PC-3 (cell line): ENCODE measurements at places on chromosomes 16 and 17.
A peak's percentile ranks its signal among the peaks of the same experiment; 100 is the strongest.

GRCh38 chr17:79706931-79707850 is 23.6 kb upstream of the ENPP7 start:
- no peak for DNase-seq

- DNase-seq = peak; percentile 53
Observed at GRCh38 chr17:74730491-74731346, 6.3 kb upstream of the RAB37 start.

- DNase-seq = no peak
Observed at GRCh38 chr16:5022521-5022920, 11.2 kb downstream of the NAGPA start.

- DNase-seq = no peak
Observed at GRCh38 chr16:58110571-58111301, 18.4 kb downstream of the CFAP20 start.

DNA sequence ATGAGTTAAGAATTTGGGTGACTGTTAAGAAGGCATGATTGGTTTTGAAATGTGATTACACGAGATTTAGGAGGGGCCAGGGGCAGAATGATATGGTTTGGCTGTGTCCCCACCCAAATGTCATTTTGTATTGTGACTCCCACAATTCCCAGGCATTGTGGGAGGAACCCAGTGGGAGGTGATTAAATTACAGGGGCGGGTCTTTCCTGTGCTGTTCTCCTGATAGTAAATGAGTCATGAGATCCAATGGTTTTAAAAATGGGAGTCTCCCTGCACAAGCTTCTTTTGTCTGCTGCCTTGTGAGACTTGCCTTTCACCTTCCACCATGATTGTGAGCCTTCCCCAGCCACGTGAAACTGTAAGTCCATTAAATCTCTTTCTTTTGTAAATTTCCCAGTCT is 34.6 kb downstream of the TMEM100 start:
- DNase-seq = no peak

GRCh38 chr17:68542698-68543463 is 30.7 kb downstream of the PRKAR1A start:
- peak; percentile 99 for DNase-seq

GRCh38 chr16:56732366-56732765 is 2.4 kb downstream of the NUP93 start:
- no peak for DNase-seq

- peak; percentile 40 for DNase-seq
Observed at GRCh38 chr17:41678907-41679739, 9.6 kb upstream of the EIF1 start.

DNA sequence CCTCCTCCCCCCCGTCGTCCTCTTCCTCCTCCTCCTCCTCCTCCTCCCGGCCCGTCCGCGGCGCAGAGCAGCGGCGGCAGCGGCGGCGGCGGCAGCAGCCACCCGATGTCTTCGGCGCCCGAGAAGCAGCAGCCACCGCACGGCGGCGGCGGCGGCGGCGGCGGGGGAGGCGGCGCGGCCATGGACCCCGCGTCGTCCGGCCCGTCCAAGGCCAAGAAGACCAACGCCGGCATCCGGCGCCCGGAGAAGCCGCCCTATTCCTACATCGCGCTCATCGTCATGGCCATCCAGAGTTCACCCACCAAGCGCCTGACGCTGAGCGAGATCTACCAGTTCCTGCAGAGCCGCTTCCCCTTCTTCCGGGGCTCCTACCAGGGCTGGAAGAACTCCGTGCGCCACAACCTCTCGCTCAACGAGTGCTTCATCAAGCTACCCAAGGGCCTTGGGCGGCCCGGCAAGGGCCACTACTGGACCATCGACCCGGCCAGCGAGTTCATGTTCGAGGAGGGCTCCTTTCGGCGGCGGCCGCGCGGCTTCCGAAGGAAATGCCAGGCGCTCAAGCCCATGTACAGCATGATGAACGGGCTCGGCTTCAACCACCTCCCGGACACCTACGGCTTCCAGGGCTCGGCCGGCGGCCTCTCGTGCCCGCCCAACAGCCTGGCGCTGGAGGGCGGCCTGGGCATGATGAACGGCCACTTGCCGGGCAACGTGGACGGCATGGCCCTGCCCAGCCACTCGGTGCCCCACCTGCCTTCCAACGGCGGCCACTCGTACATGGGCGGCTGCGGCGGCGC is at the start of gene FOXF1:
Gene FOXF1 (plus strand): TSS at position 63 of the 797 bp plus-strand sequence. CDS start 43 bp downstream, at position 106.
- DNase-seq = no peak

DNA sequence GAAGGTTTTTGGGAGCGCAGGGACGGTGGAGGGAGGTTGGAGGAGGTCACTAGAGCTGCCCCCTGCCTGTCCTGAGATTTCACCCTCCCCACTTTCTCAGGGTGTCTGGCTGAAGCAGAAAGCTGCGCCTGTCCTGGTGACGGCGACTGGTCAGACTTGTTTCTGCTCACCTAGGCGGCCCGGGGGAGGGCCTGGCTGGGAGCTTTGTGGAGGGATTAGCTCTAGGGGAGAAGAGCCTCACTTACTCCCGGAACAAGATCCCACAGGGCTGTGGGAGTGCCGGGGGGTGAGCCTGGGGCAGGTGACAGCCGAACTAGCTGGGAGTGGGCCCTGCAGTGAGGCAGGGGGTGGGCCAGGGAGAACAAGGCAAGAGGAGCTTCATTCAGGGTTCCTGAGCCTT is 11.5 kb downstream of the NHERF1 start:
- peak; percentile 52 for DNase-seq
